ENCODE measurements at places on chromosomes 16 and 17.

GRCh38 chr16:6114691-6115090, 1017.1 kb upstream of the EEF2KMT start:
- no peak for DNase-seq

DNA sequence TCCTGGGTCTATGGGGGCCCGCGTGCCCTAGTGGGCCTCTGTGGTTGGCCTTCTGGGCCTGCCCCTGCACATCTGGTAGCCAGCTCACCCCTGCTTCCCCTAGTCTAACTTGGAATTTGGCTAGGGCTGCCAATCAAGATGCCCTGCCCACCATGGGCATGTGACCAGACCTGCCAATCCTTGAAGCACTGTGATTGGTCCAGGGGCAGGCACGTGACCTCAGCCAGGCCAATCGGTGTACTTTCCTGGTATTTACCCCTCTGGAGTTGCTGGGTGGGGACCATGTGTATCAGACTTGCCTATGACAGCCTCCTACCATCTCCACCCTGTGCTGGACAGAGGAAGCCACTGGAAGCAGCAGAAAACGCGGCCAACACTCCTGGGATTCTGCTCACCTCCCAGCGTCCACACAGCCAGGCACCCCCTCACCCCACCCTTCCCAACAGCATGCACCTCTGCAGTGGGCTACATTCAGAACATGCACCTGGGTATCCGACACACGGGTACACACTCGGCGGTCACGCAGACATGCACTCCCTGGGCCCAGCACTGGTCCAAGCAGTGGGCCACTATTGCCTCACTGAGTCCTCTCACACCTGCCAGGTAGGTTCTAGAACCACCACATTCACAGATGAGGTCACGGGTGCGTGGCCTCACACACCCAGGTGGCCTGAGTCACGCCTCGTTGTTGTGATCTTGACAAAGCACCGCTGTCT, 96.9 kb downstream of the RBFOX3 start:
- DNase-seq: no peak

- no peak for DNase-seq
Observed at GRCh38 chr17:79833110-79833450, 6.2 kb downstream of the CBX4 start.

DNA sequence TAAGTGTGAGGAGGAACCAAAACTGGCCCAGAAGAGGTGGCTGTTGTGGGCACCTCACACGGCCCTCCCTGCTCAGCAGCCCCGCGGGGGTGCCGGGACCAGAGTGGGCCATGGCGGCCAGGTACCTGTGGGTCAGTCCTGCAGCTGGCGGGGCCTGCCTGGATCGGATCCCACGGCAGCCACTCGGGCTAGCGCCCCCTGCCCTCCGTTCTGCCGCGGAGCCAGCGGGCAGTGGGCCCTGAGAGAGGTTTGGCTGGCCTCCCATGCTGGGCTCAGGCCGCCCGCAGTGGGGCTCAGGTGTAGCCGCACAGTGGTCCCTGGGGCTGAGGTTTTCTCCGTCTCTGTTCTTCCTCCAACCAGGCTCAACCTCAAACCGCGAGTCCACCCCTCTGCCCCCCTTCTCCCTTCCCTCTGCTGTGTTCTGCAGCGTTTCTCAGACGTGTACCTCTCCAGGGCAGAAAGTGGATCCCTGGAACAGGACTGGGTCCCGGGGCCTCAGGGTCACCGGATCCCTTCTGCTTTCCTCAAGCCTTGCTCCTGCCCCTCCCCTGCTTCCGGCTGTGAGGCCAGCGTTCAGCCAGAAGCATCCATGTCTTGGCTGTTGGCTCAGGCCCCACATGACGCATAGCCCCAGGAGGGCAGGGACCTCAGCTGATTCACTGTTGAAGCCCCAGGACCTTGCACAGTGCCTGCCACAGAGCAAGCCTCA, 28.6 kb upstream of the ITGA3 start:
- no peak for DNase-seq

- no peak for DNase-seq
Observed at GRCh38 chr17:75478508-75478907, 22.1 kb downstream of the TMEM94 start.

GRCh38 chr17:12730931-12731521, 58.3 kb upstream of the ARHGAP44 start:
- DNase-seq: no peak

DNA sequence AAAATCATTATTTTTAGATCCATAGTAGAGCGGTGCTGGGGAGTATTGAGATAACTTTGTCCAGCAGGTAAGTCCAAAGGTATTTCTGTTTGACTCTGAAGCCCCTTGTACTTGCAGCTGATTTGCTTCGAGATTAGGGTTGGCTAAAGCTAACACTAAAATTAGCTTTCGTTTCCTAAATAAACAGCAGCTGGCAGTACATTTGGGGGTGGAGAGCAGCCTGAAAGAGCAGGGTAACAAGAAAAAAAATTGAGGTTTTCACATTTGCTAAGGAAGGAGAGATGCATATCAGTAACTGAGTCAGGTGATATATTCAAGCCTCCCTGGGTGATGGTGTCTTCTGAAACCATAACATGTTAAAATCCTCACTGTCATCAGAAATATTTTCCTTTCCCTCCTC, 37.4 kb upstream of the TMC5 start:
- DNase-seq: no peak

GRCh38 chr17:79372470-79373238, 238.2 kb downstream of the RBFOX3 start:
- DNase-seq: no peak

DNA sequence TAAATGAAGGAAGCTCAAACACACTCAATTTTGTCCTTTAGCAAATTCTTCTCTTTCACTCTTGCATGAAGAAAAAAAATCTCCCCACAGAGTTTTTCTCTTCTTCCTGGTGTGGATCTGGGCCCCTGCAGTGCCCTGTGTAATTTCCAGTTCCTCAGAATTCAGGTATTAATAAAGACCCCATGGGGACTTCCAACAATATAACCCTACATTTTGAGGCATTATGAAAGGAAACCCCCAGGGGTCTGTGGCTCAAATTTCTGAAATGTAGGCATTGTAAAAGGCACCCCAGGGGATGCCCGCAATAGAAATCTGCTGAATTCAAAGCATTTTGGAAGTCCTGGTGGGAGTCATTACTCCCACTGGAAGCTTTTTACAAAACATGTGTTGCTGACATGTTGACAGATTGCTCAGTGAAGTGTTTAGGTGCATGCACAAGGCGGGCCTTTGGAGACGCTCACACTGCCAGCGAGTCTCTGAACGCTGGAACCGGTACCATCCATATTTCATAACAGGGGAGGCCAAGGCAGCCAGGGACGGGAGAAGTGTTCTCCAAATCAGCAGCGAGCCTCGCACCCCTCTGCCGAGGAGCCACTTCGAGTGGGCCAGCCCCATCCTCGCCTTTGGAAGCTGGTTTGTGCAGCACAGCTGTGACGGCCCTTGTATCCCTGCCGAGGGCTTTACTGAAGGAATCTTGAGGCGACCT, 154.0 kb downstream of the ZNF423 start:
- DNase-seq: no peak

- DNase-seq: no peak
Observed at GRCh38 chr16:85584267-85584666, 28.9 kb upstream of the GSE1 start.

- DNase-seq: no peak
Observed at GRCh38 chr17:75571197-75571884, 16.3 kb upstream of the MYO15B start.

DNA sequence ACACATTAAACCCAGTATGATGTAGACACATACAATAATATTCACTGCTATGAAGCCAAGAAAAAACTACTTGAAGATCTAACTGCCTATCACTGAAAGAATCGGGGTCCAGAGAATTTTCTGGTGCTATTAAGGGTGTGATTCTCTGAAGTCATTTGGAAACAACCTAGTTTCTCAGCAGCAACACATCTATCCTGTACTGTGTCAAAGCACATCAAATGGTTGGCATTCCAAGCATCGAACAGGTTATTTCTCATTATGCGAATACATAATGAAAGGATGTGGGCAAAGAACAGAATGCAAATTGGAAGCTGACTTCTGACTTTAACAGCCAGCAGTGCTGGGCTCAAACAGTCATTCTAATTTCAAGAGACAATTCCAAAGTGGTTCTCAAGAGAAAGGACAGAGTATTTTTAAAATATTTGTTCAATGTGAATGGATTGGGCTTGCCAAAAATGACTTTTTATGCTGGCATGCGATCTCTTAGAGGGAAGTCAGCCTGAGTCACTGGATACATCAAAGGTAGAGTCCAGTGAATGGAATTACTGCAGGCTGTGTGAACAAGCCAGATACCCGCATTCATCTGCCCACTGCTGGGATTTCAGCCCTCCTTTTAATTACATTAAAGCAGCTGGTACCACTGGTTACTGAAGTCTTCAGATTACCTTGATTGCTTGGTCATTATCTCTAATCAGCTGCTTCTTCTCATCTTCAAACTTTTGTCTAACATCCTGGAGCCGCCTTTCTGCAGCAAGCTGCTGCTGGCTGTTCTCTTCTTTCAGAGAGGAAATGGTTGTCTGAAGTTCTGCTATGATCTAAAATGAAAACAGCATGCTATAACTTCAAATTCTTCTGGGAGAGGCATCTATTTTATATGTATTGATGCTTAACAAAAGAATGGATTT, 181.2 kb upstream of the AXIN2 start:
- DNase-seq: no peak

DNA sequence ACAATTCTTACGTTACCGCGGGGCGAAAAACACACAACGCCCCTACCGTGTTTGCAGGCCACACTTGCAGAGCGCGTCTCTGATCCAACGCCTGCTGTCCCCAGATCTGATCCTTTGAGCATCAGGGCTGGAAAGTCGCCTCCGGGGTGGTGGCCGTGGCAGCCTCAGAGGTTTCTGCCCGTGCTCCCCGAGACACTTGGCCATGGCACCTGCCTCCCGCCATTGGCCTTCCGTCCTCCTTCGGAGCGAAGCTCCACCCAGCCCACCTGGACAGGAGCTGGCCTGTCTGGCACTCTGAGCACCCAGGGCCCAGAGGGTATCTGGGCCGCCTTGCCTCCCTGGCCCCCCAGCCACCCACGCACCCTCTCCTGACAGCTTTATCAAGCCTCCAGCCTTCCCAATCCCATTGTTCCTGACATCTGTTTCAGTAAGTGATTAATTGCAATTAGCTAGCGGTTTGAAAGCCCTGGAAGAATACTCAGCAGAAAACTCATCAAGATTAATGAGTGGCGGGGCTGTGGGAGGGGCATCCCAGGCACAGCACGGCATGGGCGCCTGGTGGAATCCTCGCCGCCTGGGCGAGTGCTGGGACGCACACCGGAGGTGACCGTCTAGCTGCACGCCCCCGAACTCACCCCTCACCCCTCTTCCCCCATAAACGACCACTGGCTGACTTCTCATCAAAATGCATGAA, 181.5 kb upstream of the GSE1 start:
- no peak for DNase-seq

DNA sequence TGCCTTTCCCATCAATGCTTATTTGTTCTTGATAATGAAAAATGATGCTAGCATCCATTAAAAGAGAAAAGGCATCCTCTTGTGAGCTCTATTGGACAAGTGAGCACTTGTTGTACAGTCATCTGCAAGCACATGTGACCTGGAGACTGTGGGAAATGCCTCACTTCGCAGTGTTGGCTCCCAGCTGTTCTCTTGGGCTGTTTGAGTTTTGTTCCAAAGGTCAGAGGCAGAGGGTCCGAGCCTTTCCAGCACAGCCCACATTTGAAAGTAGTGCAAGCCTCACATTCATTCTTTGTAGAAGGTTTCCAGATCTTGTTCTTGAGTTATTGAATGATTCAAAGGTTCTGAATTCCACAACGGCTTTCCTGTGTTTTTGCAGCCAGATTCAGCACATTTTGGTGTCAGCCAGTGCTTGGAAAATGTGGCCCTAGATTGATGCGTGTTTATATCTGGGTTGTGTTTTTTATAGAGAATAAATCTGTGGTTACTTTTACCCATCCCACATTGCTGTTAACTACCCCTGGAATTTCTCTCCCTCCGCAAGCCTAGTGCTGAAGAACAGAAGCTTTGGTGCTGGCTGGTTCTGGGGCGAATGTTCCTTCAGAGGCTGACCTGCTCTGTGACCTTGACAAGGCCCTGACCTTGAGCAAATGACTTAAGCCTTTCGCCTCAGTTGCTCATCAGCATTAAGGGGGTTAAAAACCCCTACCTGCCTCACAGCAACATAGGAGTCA, 49.8 kb downstream of the CDH1 start:
- no peak for DNase-seq

DNA sequence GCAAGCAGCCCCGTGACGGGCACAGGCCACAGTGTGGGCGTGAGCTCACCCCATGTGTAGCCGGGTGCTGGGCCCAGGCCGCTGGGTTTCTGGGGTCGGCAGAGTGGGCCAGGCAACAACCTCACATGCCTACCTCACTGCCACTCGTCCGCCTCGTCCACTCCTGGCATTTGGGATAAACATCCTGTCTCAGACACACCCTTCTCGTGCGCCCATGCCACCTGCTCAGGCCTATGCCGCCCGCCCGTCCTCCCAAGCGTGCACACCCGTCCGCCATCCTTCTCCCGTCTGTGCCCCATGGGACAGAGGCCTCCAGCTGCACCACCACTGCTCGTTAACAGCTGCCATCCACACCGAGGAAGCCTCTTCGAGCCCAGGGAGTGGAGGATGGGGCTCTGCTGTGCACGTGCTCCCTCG, 64.3 kb downstream of the KLHDC4 start:
- DNase-seq: no peak

DNA sequence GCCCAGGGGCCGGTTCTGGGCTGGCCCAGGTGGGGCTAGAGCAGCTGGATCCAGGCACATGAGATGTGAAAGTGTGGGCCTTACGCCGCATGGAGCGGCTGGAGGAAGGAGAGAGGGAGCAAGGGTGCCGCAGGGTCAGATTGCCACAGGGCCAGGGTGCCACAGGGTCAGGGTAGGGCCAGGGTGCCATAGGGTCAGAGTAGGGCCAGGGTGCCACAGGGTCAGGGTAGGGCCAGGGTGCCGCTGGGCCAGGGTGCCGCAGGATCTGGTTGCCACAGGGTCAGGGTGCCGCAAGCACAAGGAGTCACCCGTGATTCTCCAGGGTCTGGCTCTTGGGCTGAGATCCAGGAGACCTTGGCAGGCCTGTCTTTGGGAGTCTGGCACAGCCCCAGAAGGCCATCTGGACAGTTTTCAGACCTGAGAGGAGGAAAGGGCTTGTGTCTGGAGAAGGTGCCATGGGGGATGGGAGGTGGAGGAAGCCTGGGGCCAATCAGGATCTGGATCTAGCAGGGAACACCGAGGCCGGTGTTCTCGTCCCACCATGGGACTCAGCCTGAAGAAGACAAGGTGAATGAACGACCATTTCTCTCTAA, 13.1 kb upstream of the LASP1NB start:
- no peak for DNase-seq

GRCh38 chr16:69309316-69309715, 1.8 kb upstream of the VPS4A start:
- no peak for DNase-seq

DNA sequence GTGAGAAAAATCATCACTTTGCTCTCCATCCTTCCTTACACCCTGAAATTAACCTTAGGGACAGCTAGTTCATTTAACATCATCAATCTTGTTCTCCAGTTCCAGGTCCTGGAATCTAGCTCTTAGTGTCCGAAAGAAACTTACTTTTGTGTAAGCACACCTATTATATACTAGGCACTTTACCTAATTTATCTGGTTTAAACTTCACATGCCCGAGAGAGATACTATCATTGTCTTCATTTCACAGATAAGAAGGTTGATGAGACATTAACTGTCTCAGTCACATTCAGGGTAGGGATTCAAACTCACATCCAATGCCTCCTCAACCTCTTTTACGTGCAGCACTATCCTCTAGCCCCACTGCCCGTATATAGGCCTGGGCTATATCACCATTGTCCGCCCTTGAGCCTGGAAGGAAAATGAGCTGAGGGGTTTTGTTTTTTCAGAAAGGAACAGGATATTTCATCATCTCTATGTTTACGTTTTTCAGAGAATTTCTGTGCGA, 501 bp upstream of the AP2B1 start:
- no peak for DNase-seq

All from stimulated activated CD4-positive, alpha-beta T cell treated with anti-CD3 and anti-CD28 coated beads, TNF-alpha, amount 100 ng/mL, for 24 hours (primary cell).